ENCODE measurements at places on chromosomes 12 and 14.

- DNase-seq, result no peak
These were observed 38.5 kb upstream of the CHGA start for GRCh38 chr14:92884410-92884809.

DNA sequence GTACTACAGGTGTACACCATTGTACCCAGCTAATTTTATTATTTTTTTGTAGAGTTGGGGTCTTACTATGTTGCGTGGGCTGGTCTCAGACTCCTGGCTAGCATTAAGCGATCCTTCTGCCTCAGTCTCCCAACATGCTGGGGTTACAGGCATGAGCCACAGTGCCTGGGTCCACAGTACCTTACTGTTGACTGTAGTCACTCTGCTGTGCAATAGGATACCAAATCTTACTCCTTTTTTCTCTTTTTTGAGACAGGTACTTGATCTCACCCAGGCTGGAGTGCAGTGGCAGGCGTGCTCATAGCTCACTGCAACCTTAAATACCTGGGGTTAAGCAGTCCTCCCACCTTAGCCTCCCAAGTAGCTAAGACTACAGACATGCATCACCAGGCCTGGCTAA lies 25.6 kb downstream of the PSMA6 start:
- no peak for DNase-seq

GRCh38 chr12:92938018-92938417 lies 8.9 kb upstream of the EEA1 start:
- no peak for DNase-seq

DNA sequence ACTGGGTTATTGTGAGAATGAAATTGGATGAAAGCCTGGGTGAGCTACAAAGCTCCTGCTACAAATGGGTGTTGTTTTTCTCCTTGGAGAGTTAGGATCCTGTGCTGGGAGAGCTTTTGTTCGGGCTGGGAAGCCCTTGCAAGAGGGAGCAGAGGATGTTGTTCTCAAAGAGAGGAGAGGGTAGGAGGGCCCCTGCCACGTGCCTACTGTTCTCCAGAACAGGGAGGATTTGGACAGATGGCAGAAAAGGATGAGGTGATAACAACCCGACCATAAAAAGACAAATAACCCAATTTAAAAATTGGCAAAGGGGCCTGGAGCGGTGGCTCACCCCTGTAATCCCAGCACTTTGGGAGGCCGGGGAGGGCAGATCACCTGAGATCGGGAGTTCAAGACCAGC lies 68.8 kb downstream of the GALNT16 start:
- no peak for DNase-seq

- DNase-seq, result no peak
These were observed 47.8 kb downstream of the MYRFL start for GRCh38 chr12:69872804-69873203.

- DNase-seq, result no peak
These were observed 823.7 kb downstream of the AACS start for GRCh38 chr12:125888921-125889320.

- DNase-seq, result no peak
These were observed 1.7 kb upstream of the FLRT2 start for GRCh38 chr14:85528080-85528896.

- no peak for DNase-seq
These were observed 162.7 kb downstream of the BMP4 start for GRCh38 chr14:53793790-53794505.

DNA sequence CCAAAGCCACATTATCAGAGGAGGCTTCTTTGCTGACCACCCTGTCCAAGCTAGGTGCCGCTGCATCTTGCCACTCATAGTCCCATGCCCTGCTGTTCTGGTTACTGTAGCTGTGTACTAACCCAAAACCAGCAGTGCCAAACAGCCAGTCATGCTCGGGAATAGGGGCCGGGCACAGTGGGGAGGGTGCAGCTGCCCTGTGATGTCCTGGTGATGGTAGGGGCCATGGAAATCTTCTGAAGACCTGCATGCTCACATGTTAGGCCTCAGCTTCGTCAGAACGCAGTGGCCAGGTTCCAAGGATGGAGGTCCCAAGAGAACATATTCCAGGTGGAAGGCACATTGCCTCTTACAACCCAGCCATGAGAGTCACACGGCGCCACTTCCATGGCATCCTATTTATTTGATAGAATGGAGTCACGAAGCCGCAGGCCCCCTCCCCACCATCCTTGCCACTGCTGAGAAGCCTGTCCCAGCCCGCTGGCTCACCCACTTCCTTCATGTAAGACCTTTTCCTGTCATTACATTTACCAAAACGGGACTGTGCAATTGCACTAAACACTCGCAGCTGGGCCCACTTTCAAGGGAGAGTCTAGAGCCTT lies 48.5 kb downstream of the FAM222A start:
- no peak for DNase-seq

All from T-cell (primary cell).